ENCODE measurements at places on chromosomes 3 and 15.

GRCh38 chr3:107133891-107134290 is 243.3 kb upstream of the CCDC54 start:
- no peak for DNase-seq

- peak; percentile 72 for DNase-seq
Measured at GRCh38 chr3:30606301-30607031, at the start of gene TGFBR2. Gene TGFBR2 (plus strand): TSS chr3:30606601. CDS start chr3:30606884, 283 bp downstream.

DNA sequence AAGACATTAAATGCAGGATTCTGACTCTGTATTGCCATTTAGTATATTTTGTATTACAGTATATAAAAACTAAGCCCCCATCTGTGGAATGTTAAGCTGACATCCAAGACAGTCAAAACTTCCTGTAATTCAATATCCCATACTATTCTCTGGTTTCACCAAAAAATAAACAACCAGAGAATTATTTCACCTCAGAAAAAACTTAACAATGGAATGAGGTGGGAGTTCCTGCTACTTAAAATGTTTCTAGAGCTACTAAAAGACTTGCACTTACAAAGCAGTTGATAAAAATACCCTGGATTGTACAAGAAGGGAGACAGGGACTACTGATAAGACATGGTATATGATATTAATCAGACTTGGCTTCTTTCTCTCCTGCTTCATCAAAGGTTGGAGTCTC is 8.3 kb downstream of the ARL13B start:
- no peak for DNase-seq

DNA sequence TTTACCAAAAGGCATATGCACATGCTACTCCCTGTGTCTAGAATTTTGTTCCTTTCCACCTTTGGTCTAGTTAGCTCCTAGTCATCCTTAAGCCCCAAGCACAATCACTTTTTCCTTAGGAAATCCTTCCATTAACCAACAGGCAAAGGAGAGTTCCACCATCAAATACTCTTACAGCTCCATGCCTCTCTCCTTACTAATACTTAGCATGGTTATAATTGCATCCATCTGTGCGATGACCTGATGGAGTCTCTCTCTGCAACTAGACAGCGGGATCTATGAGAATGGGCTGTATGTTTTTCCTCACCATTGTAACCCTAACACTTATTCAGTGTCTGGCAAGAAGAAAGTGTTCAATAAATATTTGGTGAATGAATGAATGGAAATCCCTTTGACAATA is 69.3 kb upstream of the SMAD3 start:
- DNase-seq, result no peak

DNA sequence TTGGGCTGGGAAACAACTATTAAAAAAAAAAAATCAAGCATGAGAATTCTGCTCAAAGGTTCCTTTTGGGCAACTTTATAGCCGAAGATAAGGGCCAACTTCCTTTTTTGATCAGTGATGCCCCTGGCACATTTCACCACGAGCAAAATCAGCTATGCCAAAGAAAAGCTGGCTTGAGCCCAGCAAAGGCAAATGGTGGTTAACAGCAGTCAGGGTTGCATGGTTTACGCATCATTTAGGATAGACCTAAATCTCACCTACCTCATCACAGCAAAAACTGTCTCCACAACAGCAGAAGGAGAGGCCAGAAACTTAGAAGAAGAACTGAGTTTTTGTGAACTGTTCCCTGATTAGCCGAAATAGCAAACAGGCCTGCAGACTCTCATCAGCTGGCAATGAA is 220.1 kb upstream of the CDIN1 start:
- DNase-seq, result no peak

GRCh38 chr15:98419173-98419780 is 229.1 kb upstream of the IGF1R start:
- no peak for DNase-seq

GRCh38 chr3:161694682-161695564 is 198.3 kb downstream of the OTOL1 start:
- DNase-seq, result no peak

GRCh38 chr3:156509189-156510174 is 45.4 kb downstream of the SSR3 start:
- DNase-seq, result no peak

GRCh38 chr3:112004669-112005068 is 5.9 kb downstream of the TAGLN3 start:
- DNase-seq, result no peak

DNA sequence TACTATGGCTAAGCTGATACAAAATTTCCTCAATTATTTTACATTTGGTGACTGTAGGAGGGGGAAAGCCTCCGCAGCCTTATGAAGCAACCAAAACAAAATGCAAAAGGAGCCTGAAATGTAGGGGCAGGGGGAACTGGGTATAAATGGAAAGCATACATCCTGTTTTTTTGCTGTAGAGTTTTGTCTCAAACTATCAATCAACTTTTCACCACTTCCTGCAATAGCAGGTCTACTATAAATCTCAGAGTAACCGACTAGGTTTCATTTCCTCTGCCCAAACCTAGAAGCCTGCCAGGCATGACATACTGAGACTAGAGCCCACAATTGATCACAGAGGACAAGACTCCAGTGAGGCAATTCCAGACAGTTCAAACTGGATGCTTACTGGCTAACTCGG is 91.3 kb downstream of the SHQ1 start:
- DNase-seq, result peak; percentile 22

DNA sequence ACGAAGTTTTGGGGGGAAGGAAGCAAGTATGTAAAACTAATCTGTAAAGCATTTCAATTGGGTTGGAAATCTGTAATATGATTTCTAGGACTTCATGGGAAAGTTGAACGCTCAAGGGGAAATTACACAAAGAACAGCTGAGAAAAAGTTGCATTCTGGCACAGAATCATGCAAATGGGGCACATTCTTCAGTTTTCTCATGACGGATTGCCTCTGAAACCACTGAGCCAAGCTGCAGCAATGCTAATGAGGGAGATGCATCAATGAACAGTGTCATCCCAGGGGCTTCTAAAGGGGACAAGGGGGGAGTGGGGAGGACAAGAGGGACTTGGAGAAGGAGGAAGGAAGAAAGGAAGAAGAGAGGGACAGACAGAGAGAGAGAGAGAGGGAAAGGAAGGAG is 291.4 kb upstream of the ATP11B start:
- no peak for DNase-seq

DNA sequence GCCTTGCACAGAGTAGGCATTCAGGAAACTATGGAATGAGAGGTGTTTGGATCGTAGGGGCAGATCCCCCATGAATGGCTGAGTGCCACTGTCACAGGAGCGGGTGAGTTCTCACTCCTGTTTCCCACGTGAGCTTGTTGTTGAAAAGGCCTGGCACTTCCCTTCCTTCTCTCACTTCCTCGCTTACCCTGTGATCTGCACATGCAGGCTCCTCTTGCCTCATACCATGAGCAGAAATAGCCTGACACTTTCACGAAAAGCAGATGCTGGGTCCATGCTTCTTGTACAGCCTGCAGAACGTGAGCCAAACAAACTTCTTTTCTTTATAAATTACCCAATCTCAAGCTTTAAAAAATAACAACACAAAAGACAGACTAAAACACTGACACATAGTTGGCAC is 55.4 kb downstream of the AGBL1 start:
- no peak for DNase-seq

DNA sequence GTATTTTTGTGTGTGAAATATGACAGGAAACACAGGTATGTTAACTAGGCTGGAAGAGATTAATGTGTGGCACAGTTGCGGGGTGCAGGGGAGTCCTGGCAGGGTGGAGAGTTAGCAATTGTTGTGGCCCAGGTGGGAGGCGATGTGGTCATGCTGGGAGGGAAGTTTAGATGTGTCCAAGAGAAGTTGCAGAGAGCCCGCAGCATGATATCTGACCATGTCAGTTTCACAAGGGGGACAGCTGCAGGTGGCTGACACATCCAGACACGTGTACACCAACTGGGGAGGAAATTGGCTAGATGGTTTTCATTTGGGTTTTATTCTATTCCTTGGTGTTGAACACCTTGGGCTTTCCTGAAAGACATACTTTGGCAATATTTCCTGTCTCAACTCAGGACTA is 172.8 kb upstream of the RGMA start:
- no peak for DNase-seq

DNA sequence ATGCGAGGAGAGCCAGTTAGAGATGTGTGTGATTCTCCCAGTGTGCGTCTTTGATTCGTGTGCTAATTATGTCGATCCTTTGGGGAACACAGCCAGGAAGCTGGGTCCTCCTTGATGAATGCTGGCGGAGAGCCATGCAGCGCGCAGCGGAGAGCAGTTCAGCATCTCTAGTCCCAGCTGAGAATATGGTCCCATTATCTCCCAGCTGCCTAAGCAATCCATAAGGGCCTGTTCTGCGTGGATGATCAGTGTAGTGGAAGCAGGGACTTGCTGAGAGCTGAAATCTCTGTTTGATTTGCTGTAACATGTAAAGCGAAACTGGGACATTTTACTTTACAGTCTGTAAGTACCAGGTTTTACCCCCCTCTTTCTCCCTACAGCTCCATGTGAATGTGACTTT is 412.7 kb downstream of the CNTN4 start:
- no peak for DNase-seq

DNA sequence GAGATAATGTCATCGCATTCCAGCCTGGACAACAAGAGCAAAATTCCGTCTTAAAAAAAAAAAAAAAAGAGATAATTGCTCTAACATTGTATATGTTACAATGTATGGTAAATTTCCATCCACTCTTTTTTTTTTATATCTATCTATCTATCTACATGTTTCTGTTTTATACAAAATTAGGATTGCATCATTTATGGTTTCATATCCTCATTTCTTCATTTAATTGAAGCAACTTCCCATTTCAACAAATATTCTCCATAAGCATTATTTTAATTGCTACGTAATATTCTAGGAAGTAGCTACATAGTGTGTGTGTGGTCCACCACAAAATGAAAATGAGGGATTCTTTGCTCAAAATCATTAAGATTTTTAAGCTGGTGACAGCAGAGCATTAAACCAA is 18.4 kb downstream of the RBP1 start:
- no peak for DNase-seq

- DNase-seq, result no peak
Measured at GRCh38 chr3:10162185-10162584, 2.5 kb upstream of the IRAK2 start.

GRCh38 chr3:63438826-63439371 is 160.8 kb downstream of the SYNPR start:
- no peak for DNase-seq

GRCh38 chr3:193819117-193820010 is 226.4 kb downstream of the OPA1 start:
- DNase-seq, result no peak

DNA sequence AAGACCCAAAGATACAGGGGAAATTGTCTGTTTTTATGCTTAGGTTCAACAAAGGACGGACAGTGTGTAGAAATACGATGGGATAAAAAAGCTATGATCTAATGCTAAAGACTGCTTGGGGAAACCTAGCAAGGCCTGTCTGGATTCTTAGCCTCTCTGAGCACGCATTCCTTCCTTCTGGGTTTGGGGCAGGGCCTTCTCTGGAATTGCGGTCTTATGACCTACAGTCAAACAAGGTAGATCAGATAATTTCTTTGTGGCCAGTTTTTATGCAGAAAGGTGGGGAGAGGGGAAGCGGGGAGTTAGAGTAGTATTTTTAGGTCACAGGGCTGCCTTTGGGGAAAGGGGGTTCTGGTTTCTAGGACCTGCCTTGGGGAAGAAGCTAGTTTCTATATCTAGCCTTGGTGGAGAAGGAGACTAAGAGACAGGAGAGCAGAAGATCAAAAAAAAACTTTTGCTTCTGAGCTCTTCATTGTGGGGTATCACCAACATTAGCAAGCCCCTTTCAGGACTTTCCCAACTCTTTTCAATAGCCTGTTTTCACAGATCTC is 39.1 kb upstream of the LIPC start:
- no peak for DNase-seq

Measured in activated T-cell treated with anti-CD3 and anti-CD28 coated beads for 1 hour (primary cell).